Stimulated activated CD4-positive, alpha-beta T cell treated with anti-CD3 and anti-CD28 coated beads, Interleukin-4, amount 100 ng/mL, for 1 hour (primary cell): ENCODE measurements at places on chromosomes 3 and 15.

- DNase-seq, result no peak
Observed at GRCh38 chr3:54871867-54872266, 56.0 kb downstream of the LRTM1 start.

DNA sequence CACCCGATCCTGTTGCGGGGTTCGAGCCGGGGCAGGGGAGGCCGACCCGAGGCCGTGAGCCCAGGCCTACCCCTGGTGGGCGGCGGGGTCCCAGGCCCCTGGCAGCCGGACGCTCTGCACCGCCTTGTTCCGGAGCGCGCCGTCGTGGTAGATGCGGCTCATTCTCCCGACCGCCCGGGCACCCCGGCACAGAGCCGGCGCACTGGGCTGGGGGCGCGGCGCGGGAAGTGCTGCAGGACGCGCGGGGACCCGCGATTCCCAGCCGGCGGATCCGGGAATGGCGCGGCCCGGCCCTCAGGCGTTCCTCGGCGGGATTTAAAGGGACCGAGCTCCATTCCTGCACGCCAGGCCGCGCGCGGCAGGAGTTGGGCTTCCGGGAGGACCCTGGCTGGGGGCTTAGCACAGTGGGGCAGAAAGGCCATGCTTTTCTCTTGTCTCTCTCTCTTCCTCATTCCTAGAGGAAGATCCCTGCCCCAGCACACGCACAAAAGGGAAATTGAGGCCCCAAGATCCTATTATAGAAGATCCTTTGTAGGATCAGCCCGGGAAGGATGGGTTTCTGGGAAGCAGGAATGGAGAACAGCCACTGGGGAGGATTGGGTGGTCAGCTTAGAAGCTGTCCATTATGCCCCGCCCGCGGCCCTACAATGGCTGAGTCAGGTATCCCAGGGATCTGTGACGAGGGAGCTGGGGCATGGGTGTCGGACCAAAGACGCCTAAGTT is at the start of gene ARPIN:
ARPIN (minus strand) TSS at position 279 of the 723 bp plus-strand sequence; CDS start at position 162, 117 bp downstream.
- DNase-seq, result no peak

- no peak for DNase-seq
Observed at GRCh38 chr15:56047354-56047753, 53.9 kb upstream of the NEDD4 start.

GRCh38 chr15:42284551-42284950 is 11.3 kb upstream of the TMEM87A start:
- no peak for DNase-seq

GRCh38 chr3:178646186-178646862 is 110.1 kb downstream of the KCNMB2 start:
- DNase-seq, result no peak

GRCh38 chr15:80567721-80568157 is 127.4 kb upstream of the ABHD17C start:
- DNase-seq, result no peak

GRCh38 chr3:113602836-113603235 is 70.5 kb downstream of the SIDT1 start:
- DNase-seq, result no peak

DNA sequence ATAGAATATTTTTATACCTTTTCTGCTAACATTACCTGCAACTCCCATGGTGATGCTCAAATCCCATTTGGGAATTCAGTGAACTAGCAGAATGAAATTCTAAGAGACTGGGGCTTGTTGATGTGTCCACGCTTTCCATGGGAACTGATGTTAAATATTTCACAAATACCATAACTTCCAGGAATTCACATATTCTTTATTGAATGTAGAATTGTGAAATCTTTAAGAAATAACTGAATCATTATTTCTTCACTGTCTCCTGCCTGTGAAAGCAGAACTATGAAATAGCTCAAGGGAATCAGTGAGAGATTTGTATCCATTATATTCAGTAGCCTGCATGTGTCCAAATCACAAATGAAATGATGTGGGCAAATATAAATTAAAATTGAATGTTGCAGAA is 130.8 kb downstream of the SERPINI1 start:
- no peak for DNase-seq

DNA sequence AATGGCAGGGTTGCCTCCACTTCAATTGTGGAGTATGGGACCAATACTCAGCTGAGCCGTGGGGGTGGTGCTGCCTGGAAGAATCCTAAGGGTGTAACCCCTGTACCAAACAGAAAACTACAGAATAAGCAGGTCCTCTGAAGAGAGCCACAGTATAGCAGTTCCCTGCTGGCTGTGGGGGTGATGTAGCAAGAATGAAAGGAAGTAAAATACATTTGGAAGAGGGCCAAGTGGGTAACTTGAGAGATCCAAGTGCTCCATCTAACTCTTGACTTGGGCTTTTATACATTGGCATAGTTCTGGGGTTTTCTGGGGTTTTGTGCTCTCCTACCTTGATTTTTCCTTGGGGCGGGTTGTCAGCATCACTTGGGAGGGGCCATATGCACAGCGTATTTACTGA is 341.4 kb downstream of the OTOL1 start:
- no peak for DNase-seq

GRCh38 chr15:75725719-75726607 is 13.3 kb upstream of the CSPG4 start:
- no peak for DNase-seq

- no peak for DNase-seq
Observed at GRCh38 chr3:149003653-149004305, 12.4 kb downstream of the GYG1 start.

GRCh38 chr3:114144909-114145688 is 33.8 kb downstream of the DRD3 start:
- DNase-seq, result no peak

GRCh38 chr3:197000211-197000610 is 29.4 kb downstream of the MELTF start:
- DNase-seq, result no peak

DNA sequence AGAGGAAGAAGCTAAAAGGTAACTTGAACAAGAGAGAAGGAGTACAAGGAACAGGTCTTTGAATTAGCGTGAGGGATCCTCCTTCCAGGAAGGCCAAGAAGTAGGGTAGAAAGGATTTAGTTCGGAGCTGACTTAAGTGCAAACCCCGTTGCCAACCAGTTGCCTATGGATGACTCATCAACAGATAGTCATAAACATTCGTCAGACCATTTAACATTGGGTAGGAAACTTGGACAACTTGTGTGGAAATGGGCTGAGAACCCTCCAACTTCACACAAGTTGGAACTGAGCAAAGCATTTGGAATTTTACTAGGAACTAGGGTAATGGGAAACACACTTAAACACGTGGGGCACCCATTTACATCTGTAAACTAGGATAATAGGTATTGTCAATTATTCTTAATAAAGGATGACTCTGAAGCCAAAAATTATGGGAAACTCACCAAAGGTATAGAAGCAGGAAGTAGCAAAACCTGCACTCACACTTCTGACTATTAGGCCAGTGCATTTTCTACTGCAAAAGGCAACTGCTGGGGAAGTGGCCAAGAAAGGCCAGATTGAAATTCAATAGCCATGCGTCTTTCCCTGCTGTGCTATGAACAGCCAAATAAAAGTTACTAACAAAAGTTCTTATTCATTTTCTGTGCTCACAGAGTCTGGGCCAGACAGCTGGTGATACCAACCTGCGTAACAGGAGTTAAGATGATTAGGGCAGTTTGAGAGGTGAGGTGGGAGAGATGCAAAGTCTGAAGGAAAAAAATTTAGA is 174.5 kb upstream of the TMC3 start:
- no peak for DNase-seq

DNA sequence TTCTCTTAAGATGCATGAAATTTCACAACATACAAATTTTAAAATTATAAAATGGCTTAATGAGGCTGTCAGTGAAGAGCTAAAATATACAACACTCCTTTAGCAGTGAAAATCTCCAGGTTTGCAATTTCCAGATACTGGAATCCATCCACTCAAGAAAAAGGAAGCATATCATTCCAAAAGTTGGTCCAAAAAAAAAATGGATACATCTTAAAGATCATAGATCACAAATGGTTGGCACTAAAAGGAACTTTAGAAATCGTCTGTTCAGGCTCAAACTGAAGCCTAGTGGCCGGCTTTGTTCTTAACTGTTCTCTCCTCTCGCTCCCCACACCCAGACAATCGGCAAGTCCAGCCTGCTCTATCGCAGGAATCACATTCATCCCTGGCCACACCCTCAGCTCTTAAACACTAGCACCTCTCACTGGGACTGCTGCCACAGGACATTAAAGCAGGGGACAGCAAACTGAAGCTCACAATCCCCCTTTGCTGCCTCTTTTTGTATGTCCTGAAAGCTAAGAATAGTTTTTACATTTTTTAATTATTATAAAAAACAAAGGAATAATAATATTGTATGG is 130.3 kb upstream of the CDIN1 start:
- no peak for DNase-seq

GRCh38 chr3:89270201-89270600 is 162.8 kb downstream of the EPHA3 start:
- no peak for DNase-seq

GRCh38 chr3:121740896-121741295 is 8.6 kb downstream of the GOLGB1 start:
- DNase-seq, result no peak

DNA sequence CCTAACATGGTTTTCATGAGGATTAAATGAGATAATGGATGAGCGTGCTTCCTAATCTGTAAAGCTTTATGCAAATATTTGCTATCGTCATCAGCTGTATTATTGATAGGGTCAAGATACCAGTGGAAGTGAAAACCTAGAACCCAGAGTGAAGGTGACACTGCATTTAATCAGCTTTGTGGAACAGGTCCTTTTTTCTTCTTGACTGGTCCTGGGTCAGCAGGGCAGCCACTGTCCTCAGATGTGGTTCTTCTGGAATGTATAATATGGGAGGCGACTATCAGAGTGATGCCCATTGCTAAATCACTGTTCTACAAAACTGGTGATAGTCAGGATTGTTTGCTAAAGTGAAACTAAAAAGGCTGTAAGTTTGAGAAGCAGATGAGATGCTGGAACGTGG is 41.4 kb downstream of the SORD start:
- no peak for DNase-seq

- no peak for DNase-seq
Observed at GRCh38 chr3:99094606-99095005, 193.1 kb upstream of the DCBLD2 start.

DNA sequence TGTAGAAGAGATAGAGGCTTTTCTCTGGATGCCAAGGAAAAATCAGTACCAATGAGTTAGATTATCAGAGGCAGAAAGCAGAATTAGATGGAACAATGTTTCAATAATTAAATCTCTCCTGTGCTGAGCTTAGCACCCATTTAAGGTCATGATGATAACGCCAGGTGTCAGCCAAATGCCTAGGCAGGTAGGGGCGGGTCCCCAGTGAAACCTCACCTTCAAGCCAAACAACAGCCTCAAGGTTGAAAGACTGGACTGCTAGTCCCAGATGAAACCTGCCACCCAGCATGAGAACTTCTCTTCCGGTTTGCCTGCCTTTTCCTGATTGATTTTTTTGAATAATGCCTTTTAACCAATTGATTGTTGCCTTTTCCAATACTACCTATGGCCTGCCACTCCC is 363.0 kb downstream of the PLOD2 start:
- DNase-seq, result no peak

GRCh38 chr3:8784676-8785435 is 15.4 kb upstream of the OXTR start:
- no peak for DNase-seq

GRCh38 chr15:94280301-94280700 is 48.9 kb downstream of the MCTP2 start:
- no peak for DNase-seq

GRCh38 chr3:157905885-157906284 is 200.3 kb downstream of the SHOX2 start:
- DNase-seq, result no peak

DNA sequence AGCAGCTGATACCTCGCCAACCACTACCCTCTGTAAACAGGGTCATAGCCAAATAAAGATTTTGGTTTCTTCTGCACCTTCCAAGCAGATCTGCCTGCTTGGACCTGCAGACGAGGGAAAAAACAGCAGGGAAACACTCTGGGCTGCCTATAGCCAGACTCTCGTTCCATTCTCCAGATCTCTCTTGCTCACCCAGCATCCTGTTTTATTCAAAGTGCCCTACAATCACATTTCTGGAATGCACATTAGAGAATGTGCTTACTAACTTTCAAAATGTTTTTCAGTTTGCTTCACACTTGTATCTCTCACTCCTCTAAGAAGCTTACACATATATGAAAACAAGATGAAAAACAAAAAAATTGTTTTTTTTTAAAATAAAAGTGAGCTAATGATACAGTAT is 71.4 kb downstream of the MLH1 start:
- no peak for DNase-seq

- no peak for DNase-seq
Observed at GRCh38 chr3:100702082-100702979, 7.0 kb upstream of the TFG start.

GRCh38 chr3:177830411-177830849 is 633.1 kb upstream of the TBL1XR1 start:
- DNase-seq, result no peak

DNA sequence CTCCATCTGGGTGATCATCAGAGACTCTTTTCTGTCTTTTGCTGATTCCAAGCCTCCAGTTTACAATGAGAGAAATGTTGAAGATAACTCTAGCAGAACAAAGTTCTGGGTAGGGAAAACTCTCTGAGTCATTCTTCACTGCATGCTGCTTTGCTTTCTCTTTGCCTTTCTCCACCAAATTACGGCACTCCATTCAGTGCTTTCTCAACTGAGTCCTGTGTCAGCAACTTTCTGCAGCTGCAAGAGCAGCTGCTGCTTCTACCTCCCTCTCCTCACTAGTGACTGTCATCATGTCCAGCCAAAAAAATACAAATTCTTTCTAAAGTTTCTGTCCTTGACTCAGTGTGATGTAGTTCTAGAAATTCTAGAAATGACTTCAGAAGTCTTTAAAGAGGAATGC is 953.8 kb downstream of the IGSF11 start:
- DNase-seq, result no peak

DNA sequence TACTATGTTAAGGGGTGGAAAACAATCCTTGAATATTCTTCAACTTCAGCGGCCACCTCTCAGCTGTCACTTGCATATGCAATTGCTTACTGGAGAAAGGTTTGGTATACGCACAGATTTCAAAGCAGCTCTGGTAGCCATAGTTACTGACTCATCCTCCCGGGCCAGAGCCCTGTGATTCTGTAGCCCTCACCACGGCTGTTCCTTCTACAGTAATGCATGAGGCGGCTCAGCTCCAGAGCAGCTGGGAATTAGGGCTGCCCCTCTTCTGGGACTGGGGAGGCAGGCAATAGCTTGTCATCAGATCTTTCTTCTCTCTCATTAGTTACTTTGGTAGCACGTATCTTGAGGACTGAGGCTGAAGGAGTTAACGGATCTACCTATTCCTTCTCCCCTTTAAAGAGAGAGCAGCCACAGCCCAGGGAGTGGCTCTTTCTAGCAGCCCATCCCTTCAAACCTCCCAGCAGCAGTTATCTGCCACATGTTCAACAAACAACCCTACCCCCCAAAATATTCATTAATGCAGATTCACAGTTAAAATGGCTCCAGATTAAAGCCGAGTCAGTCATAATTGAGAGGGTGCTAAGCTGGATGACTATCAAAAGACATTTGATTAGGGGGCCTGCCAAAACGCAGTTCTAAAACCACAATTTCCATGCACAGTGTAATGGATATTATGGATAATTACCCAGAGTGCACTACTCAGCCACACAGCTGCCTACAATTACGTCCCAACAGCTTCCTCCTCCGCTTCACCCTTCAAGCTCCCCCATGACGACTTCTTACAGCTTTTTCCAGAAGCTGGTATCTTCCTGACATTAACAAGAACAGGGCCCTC is 54.7 kb downstream of the ETV5 start:
- DNase-seq, result no peak

GRCh38 chr3:28053759-28054158 is 187.7 kb upstream of the CMC1 start:
- DNase-seq, result no peak

- no peak for DNase-seq
Observed at GRCh38 chr3:112635674-112636073, 5.3 kb downstream of the CCDC80 start.

GRCh38 chr15:95664450-95664849 is 666.0 kb upstream of the NR2F2 start:
- no peak for DNase-seq
